Central memory CD8-positive, alpha-beta T cell (primary cell): ENCODE measurements at places on chromosomes 4 and X.

GRCh38 chr4:137417676-137418075 lies 114.6 kb downstream of the PCDH18 start:
- no peak for DNase-seq
- H3K4me3 ChIP-seq: no peak overlapping the region
- no peak overlapping the region for H3K27ac ChIP-seq
- H3K4me1 ChIP-seq: no peaks in the 10 kb centered on the region

GRCh38 chr4:168707205-168707604 lies 210.4 kb downstream of the PALLD start:
- H3K27me3 ChIP-seq: no peaks in the 10 kb centered on the region
- no peak overlapping the region for H3K27ac ChIP-seq
- no peaks in the 10 kb centered on the region for H3K4me1 ChIP-seq
- no peak for DNase-seq

DNA sequence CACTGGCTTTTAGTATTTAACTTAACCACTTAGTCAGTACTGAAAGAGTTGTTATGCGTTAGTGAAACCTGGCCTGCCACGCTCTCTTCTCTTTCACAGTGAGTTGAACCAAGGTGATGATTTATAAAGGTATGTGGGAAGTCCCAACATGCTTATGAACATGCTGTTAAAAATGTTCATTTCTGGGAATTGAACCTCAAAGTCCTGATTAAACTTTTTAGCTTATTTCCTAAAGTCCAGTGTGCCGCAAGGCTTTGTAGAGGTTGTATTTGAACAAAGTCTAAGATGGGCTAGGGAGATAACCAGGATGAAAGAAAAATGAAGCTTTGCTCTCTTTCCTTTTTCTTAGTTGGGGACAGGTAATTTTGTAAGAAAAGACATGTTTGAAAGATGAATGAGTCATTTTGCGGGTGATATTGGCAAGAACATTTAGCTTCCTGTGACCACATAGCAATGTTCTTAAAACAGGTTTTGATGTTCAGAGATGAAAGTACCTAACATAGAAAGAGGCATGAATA lies 270.3 kb downstream of the DTHD1 start:
- no peaks in the 10 kb centered on the region for H3K4me1 ChIP-seq
- H3K27ac ChIP-seq: no peak overlapping the region
- H3K36me3 ChIP-seq: no peaks in the 10 kb centered on the region
- no peak overlapping the region for H3K4me3 ChIP-seq
- H3K27me3 ChIP-seq: peaks cover 7% of the 10 kb centered on the region

DNA sequence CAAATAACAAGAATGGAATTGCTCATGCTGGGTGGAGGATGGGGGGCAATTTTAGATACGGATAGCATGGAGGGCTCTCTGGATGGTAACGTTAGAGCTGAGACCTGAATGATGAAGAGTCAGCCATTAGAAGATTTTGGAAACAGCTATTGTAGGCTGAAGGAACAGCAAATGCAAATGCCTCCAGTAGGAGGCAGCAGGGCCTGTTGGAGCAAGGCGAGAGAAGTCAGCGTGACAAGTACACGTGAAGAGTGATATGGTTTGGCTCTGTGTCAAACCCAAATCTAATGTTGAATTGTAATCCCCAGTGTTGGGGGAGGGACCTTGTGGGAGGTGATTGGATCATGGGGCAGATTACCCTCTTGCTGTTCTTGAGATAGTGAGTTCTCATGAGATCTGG lies 59.3 kb upstream of the SOD3 start:
- H3K4me3 ChIP-seq: no peak overlapping the region
- H3K27me3 ChIP-seq: peaks cover 25% of the 10 kb centered on the region
- no peak for DNase-seq
- H3K4me1 ChIP-seq: no peaks in the 10 kb centered on the region
- no peaks in the 10 kb centered on the region for H3K36me3 ChIP-seq

DNA sequence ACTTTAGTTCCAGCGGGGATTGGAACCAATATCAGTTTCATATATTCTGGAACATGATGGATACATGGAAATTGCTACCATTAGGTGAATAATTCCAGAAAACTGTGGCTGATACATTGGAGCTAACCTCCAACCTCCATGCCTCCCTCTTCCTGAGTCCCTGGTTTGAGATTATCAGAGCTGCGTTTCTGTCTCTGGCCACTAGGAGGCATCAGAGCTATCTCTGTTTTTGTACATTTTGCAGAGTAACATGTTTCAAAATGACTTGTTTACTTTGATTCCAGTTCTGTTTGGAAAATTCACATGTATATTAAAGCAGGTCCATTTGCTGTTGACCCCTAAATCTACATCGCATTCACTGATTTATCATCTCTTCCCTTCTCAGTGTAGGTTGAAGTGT lies 2.4 kb upstream of the RAB40AL start:
- no peaks in the 10 kb centered on the region for H3K4me1 ChIP-seq
- no peaks in the 10 kb centered on the region for H3K27me3 ChIP-seq
- H3K4me3 ChIP-seq: no peak overlapping the region
- no peaks in the 10 kb centered on the region for H3K36me3 ChIP-seq

GRCh38 chr4:38568768-38569167 lies 95.2 kb upstream of the KLF3 start:
- H3K27me3 ChIP-seq: no peaks in the 10 kb centered on the region
- no peaks in the 10 kb centered on the region for H3K36me3 ChIP-seq
- no peak for DNase-seq
- no peak overlapping the region for H3K4me3 ChIP-seq
